ENCODE measurements at places on chromosomes 12 and 14. TPM values are rescaled to one million over a fixed set of nuclear protein-coding genes. Genes with fewer than 3 reads are reported as not detected.

GRCh38 chr14:24092505-24093206 is 1.5 kb upstream of the PCK2 start:
- no peaks in the 10 kb centered on the region for H3K27me3 ChIP-seq
- H3K36me3 ChIP-seq, result no peaks in the 10 kb centered on the region
- H3K4me1 ChIP-seq, result no peaks in the 10 kb centered on the region
- DNase-seq, result no peak
- H3K4me3 ChIP-seq, result no peak overlapping the region

DNA sequence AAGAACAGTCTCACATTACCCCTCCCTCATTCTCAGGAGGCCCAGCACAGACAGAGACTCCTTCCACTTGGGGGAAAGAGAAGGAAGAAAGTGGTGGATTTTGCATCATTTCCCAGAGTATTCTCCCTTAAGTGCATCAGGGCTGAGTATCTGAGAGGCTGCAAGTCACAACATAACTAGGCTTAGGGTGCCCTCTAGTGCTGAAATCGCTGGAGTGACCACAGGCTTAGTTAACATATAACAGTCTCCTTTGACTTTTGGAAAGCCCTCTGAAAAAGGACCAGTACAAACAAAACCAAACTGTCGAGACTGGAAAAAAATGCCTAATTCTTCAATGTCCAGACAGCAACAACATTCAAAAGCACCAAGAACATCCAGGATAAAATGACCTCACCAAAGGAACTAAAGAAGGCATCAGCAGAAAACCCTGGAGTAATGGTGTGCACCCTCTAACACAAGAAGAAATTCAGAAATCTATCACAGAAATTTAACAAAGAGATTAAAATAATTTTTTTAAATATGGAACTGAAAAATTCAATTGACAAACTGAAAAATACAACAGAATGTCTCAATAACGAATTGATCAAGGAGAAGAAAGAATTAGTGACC is 412.3 kb downstream of the RPS29 start:
- H3K4me3 ChIP-seq, result no peak overlapping the region
- no peaks in the 10 kb centered on the region for H3K27me3 ChIP-seq
- no peaks in the 10 kb centered on the region for H3K36me3 ChIP-seq
- H3K27ac ChIP-seq, result no peak overlapping the region

Gene KLRC1
- total RNA-seq, result 1.0 TPM

GRCh38 chr14:103696466-103697071 is 18.7 kb downstream of the XRCC3 start:
- no peaks in the 10 kb centered on the region for H3K36me3 ChIP-seq
- H3K27me3 ChIP-seq, result no peaks in the 10 kb centered on the region
- no peak overlapping the region for H3K4me3 ChIP-seq
- no peak for DNase-seq
- no peak overlapping the region for H3K27ac ChIP-seq

DNA sequence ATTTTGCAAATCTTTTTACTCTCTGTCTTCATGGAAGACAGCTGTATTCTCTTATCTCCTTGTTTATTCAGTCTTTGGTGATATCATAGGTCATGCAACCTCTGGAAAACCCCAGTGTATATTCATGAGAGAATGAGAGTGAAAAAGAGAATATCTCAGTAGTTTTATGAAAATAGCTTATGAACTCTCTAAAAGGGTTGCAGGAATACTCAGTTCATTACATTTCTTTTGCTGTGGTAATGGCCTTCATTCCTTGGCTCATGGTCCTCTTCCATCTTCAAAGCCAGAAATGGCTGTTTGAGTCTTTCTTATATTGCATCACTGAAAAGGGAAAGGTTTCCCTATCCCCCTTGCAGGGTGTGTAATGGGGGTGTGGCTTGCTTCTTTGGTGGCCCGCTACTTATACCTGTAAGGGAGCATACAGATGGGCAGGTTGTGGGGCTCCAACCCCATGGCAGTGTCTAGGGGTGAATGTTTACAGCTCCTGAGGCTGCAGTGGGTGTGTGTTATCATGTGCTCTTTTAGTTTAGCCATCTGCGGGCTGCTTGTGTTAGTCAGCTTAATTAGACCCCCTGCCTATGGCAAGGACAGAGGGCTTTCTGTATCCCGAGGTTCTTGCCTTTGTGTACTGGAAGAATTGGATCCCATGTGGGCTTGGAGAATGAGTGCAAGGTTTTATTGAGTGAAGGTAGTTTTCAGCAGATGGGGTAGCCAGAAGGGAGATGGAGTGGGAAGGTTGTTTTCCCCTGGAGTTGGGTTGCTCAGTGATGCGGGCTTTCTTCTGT is 150.2 kb downstream of the CCDC91 start:
- no peaks in the 10 kb centered on the region for H3K4me1 ChIP-seq
- H3K27ac ChIP-seq, result no peak overlapping the region
- no peak for DNase-seq
- no peaks in the 10 kb centered on the region for H3K27me3 ChIP-seq
- H3K36me3 ChIP-seq, result no peaks in the 10 kb centered on the region

All from aorta (tissue), 5 donors.